Fibroblast of mammary gland (primary cell): ENCODE measurements at places on chromosomes 5 and 9.

DNA sequence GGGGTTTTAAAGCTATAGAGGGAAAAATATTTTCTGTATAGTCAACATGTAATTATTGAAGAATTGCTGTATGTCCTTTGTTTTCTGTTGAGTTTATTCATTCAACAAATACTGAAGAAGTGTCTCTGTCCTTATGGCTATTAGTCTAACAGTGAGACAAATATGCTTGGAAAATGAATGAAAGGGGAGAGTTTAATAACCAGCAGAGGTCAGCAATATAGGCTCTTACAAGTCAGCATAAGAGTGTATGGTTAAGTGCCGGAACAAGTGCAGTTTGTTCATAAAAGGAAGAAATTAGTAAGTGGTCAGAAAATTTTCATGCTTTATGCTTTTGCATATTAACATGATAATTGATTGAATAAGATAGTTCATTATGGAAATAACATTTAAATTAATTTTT, 3.6 kb downstream of the SCAMP1 start:
- DNase-seq = no peak

DNA sequence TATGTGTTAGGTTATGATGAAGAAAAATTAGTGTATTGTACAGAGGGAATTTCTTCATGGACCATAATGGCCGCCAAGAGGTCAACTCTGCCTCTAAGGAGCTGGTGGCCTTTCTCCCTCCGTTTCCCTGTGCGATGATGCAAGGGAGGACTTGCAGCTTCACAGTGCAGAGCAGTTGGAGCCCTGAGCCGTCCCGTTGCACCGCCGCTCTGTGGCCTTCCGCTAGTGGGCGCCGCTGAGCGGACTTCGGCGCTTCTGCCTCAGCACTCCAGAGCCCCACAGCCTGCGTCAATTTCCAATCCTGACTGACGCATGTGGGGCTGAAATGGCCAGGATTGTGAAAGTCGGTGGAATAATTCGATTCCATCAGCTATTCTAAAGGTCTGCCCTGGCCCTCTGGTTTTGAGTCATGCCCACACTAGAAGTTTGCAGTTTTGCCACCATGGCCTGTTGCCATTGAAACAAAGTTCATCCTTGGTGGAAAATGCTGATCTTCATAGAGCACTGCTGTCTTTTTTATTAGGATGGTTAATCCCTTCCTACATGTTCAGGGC, 22.7 kb upstream of the LECT2 start:
- DNase-seq = no peak

DNA sequence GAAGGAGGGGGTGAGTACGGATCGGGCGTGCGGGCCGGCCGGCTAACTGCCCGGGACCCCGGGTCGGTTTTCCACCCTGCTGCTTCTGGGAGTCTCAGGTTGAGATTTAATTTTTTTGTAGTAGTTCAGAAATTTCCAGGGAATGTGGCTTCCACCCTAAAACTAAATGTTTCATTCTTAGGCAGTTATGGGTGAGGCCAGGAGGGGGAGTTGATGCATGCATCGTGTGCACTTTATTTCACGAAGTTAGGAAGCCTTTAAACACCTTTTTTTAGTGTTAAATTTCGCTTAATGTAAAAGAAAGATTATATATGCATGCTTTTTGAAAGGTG, 905 bp downstream of the CDK9 start:
- peak; percentile 28 for DNase-seq

DNA sequence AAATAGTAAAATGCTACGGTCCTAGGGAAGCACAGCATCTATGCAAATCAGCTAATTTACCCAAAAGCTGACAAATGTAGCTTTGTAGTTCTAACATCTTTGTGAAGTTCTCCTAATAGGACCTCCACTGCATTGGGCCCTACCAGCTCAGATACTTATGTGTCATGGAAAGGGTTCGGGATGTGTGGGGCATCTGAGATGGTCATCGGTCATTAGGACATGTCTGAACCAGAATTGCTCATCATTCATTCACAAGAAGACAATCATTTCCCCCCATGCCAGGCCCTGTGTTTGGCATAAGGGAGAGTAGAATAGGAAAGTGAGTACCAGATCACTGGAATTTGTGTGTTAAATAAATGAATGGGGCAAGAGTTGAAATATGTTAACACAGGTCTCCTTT, 35.7 kb downstream of the PWWP2A start:
- DNase-seq = peak; percentile 30

DNA sequence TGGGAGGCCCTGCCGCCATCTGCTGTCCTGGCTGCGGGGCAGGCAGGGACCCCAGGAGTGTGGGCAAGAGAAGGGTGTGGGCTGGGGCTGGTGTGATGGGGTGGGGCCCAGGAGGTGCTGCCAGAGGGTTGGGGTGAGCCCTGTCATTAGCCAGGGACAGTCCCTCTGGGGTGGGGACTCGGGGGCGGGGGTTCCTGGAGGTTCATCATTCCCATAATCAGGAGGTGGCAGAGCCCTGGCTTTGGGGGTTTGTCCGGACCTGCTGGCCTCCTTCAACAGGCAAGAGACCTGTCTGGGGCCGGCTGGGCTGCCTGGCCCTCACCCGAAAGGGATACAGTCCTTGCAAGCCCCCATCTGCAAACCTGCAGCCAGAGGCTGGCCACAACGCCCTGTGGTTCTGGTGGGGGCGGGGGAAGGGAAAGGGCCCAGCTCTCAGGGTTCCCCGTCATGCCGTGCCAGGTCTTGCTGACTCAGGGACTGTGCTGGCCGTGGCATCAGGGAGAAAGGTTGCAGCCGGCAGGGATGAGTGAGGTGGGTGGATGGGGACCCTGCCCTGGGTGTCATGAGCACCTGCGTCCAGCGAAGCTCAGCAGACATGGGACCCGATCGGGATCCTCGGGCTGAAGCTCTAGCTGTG, 65.2 kb downstream of the MRPL36 start:
- no peak for DNase-seq

DNA sequence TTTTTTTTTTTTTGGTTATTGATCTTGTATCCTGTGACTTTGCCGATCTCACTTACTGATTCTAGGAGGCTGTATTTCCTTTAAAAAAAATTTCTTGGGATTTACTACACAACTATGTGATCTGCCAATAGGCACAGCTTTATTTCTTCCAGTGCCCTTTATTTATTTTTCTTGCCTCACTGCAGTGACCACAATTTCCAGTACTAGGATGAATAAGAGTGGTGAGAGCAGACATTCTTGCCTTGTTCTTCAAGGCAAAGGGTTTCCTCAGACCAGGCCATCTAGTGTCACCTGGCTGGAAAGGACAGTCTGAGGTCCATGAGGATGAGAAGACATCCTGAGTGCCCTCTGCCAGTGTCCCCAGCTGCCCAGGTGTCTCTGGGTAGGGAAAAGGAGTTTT, 265.4 kb downstream of the SPOCK1 start:
- peak; percentile 11 for DNase-seq

DNA sequence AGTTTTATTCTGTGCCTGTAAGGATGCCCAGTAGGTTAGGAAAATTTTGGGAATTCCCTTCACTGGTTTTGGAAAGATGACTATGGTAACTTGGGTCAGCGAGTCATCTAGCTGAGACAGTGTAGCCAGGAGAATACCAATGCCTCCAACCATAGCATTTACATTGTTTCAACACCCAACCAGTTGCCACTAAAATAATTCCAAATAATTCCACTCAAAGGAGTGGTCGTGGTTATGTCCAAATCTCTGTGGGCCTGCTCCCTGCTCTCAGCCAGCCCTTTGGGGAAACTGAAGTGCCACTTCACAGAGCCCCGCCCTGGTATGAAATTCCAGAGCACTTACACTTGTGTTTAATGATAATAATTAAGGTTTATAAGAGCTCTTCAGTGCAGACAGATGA, 310.5 kb downstream of the PLK2 start:
- peak; percentile 16 for DNase-seq

GRCh38 chr5:68699966-68700365, 393.8 kb upstream of the SLC30A5 start:
- no peak for DNase-seq

GRCh38 chr5:90056911-90057705, 352.4 kb downstream of the CETN3 start:
- no peak for DNase-seq

DNA sequence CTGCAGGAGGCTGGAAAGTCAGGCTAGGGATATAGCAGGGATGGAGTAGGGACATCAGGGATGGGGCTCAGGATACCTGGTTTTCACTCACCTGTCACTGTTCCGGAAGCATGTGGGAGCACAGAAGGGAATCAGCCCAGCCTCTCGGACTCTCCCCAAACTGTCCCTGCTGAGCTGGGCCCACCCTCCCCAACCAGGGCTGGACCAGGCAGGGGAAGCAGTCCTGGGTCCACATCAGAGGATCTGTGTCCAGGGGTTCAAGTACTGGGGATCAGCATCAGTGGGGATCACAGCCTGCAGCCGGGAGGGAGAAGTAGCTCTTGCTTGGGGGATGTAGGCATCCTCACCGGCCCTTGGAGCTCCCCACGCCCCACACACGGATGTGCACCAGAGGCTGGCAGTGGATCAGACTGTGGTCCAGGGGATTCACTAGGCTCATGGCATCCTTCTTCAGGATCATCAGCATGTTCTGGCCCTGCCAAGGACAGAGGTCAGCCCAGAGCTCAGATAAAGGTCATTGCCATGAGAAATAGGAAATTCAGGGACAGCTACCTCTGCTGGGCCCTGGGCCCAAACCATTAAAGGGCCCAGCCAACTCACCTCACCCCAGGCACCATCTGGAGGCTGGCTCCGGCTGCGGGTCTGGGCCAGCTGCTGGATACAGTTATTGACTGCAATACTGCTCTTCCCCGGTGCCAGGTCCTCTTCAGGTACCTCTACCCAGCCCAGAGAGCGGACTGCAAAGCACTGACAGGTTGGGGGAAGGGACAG, 2.5 kb downstream of the APBB3 start:
- no peak for DNase-seq

DNA sequence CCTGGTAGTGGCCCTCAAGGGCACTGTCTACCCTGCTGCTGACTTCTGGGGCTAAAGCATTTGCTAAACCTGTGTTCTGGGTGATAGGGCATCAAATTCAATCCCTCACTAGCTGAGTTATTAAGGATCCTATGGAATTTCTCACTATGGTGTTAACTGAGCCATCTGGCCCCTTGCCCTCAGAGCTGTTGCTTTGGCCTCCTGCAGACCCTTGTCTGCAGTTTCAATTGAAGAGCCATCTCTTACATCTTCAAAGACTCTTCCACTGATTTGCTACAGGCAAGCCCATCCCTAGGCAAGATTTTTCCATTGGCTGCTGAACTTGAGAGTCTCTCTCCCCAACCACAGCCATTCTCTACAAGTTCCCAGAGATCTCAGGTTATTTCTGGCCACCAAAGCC, 418.2 kb downstream of the ZNF608 start:
- DNase-seq = no peak

- no peak for DNase-seq
Measured at GRCh38 chr9:134681061-134681661, 39.6 kb downstream of the COL5A1 start.

GRCh38 chr9:121853617-121854395, 202.4 kb downstream of the DAB2IP start:
- no peak for DNase-seq

GRCh38 chr9:133879615-133880014, 112.5 kb downstream of the VAV2 start:
- DNase-seq = no peak

- no peak for DNase-seq
Measured at GRCh38 chr5:163342306-163342705, 95.1 kb upstream of the CCNG1 start.

- no peak for DNase-seq
Measured at GRCh38 chr5:100647461-100648230, 112.5 kb downstream of the FAM174A start.

DNA sequence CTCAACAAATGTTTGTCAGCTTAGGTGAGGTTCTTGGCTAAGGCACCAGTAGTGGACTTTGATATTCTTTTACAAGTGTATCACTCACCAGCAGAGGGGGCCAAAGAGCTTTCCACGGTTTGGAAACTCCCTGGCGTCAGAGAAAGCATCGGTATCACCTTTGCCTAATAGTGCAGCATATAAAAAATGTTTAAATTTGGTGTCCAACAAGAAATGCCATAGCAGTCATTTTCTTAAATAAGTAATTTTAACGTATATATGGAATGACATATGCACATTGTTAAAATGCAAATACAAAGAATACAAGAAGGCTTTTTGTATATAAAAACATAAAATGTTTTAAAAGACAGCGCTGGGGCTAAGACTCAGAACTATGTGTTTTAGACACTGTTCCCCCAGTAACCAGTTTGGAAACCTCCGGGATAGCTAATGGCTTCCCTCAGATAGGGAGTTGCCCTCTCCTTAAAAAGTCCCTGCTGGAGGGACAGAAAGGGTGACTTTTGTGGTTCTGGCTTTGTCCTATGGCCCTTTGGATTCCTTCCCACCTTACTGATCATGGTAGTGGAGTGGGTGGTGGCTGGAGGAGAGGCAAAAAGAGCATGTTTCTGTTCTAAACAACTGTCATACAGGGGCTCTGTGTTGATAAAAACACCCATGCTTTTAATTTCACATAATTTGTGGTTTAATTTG, 124.6 kb downstream of the GPBP1 start:
- peak; percentile 83 for DNase-seq

DNA sequence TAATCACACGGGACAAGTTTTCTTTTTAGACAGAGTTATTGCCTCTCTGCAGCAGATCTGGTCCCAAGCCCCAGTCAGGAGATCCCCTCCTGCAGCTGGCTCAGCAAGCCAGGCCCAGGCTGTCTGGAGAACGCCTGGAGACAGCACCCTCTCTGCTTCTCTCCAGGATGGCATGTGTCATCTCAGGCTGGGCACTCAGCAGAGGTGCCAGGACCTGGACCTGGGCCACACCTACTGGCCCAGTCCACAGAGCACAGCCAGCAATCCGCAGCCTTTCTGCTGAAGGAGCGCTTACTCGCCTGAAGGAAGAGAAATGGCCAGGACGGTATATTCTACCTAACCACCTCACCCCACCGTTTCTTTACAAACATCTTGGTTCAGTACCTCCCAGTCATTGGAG, 4.7 kb upstream of the TBC1D9B start:
- no peak for DNase-seq

DNA sequence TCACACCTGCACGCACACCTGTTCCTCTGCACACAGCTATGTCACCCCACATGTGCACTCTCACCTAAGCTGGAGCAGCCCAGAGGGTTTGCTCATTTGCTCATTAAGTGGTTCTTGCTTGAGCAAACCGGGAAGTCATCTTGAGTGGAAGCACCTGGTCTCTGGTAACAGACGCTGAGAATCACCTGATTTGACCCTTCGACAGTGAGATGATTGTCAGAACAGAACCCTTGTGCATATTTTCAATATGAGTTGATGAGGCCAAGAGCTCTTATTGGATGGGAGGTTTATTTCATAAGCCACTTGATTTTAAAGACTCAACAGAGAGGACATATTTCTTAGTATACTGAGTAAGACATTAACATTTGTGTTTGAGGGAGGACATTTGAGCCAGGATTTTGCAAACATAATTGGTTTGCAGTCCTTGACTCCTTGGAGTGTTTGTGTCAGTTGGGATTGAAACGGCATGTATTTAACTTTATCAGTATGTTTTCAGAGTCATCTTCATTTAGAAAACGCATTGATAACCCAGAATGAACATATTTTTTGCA, 22.1 kb upstream of the LPCAT1 start:
- peak; percentile 10 for DNase-seq
